Stimulated activated naive CD4-positive, alpha-beta T cell treated with Interleukin-2 at 50 U/mL for 16 hours (primary cell): ENCODE measurements at places on chromosomes 13 and 19.

DNA sequence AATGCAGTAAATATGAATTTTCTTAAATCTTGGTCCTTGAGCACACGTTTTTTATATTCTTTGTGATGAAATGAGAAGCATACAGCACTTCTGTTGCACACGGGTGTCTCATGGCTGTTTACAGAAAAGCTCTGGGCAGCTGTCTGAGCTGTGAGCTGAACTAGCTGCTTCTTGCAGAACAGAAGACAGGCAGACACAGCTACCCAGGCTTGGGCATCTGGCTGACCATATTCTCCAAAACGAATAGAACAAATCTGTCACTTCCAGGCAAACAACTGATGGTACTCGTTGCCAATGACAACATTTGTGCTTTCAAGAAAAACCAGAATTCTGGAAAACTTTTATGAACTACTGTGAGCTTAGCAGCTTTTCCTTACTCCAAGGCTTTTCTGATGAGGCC, 16.2 kb downstream of the PCID2 start:
- no peak for DNase-seq

- no peak for DNase-seq
These were observed 61.4 kb upstream of the SLITRK1 start for GRCh38 chr13:83943530-83944279.

- no peak for DNase-seq
These were observed 36.5 kb upstream of the TSHZ3 start for GRCh38 chr19:31385744-31386143.

- DNase-seq = no peak
These were observed 96.3 kb downstream of the DACH1 start for GRCh38 chr13:71770710-71771109.

DNA sequence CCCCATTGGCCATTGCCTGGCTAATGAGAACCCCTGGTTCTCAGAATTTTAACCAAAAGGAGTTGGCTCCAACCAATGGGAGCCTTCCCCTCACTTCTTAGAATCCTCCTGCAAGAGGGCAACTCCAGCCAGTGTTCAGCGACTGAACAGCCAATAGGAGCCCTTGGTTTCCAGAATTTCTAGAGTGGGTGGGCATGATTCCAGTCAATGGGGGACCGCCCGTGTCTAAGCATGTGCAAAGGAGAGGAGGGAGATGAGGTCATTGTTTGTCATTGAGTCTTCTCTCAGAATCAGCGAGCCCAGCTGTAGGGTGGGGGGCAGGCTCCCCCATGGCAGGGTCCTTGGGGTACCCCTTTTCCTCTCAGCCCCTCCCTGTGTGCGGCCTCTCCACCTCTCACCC, 9.5 kb upstream of the SWSAP1 start:
- no peak for DNase-seq

- no peak for DNase-seq
These were observed 28.9 kb downstream of the KCTD15 start for GRCh38 chr19:33825556-33825955.

DNA sequence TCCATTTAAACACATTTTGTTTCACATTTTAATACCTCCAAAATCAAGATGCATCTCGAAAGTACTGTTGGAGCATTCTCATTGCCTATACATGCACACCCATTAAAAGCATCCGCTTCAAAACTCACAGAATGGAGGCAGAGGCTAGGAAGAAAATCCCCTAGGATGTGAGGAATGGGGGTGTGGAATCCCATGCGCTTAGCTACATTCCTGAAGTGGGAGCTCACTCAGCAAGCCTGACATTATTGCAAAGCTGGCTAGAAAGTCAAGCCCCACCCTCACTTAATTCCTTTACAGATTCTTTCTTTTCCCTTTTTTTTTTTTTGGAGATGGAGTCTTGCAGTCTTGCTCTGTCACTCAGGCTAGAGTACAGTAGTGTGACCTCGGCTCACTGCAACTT, 4.6 kb upstream of the FAM32A start:
- no peak for DNase-seq

DNA sequence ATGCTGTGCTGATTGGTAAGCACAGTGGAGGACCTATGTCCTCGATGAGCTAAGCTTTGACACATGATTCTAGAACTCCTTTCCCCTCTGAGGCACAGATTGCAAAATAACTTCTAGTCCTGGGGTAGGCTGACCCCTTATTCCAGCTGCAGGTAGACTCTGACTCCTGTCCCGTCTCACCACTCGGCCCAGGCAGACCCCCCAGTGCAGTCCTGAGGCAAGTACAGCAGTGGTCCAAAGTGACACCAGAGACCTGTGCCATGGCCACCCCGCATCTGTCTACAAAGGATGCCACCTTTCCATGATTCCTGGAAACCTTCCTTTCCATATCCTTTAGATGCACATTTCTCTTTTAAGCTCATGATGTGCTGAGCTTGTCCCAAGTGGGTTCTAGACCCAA, 482.5 kb downstream of the ZNF536 start:
- DNase-seq = no peak

GRCh38 chr19:29491995-29492577, 33.7 kb upstream of the VSTM2B start:
- no peak for DNase-seq

DNA sequence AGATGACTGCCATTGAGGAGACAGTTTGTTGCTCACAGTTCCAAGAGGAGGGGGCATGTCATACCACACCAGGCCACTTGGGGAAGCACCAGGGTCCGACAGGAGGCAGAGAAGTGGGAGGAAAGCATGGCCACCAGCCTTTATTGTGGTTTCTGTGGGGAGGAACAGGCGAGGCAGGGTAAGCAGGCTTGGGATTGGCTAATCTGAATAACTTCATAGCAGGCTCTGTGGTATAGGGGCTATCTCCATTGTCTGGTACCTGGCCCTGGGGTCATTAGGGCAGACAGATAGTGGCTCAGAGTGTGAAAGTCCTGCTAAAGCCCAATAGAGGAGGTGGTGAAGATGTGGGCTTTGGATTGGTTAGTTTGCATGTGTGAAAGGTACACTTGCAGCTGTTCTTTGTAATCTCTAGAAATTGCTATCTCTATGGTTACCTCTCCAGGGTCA, 35.5 kb downstream of the CBY2 start:
- DNase-seq = no peak

GRCh38 chr19:2186071-2186846, 22.5 kb downstream of the DOT1L start:
- DNase-seq = no peak

DNA sequence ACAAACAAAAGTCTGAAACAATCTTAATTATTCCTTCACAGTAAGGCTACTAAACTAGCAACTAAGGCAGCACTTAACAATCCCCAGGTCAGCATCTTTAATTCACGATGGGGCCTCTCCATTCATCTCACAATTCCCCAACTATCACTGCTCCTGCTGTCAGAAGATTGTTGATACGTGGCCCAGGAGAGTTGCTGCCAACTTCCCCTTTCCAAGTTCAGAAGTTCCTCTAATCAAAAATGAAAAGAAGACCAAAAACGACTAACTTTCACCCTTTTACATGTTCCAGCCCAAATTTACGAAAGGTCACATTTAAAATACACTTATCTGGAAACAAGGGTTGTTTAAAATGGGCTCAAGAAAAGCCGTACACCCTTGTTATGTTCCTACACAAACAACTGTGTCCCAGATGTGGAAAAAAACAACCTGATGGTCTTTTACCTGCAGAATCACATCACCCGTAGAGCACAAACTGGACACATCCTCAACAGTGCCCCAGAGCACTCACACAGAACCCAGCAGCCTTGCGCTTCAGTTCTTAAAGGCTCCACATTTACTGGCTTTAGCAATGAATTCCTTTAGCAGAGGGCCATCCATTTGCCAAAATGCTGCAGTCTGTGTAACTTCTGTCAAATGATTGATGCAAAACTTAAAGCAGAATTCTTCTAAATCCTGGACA, 38.0 kb downstream of the PHF11 start:
- DNase-seq = no peak

DNA sequence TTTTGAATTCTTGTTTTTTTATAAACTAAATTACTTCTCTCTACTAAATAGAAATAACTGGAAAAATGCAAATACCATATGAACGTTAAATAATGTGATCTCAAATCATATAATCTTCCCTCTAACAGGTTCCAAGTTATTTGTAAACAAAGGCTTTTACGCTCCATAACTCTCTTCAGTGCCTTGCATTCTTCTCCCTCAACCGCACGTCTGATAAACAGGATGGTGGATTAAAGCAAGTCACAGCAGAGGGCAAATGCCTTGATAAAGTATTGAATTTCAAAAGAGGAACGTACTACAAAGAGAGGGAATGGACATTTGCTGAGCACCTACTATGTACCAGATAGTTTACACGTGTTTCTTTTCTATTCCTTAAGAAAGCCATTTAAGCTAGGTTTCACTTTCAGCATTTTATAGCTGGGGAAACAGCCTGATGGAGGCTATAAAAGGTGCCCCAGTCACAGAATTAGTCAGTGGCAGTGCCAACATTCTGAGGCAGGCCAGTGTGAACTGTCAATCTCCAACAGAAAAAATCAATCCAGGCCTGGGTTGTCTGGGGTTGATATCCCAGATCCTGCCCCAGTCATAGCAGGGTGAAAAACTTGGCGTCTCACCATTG, 15.8 kb downstream of the MRPS31 start:
- DNase-seq = no peak

DNA sequence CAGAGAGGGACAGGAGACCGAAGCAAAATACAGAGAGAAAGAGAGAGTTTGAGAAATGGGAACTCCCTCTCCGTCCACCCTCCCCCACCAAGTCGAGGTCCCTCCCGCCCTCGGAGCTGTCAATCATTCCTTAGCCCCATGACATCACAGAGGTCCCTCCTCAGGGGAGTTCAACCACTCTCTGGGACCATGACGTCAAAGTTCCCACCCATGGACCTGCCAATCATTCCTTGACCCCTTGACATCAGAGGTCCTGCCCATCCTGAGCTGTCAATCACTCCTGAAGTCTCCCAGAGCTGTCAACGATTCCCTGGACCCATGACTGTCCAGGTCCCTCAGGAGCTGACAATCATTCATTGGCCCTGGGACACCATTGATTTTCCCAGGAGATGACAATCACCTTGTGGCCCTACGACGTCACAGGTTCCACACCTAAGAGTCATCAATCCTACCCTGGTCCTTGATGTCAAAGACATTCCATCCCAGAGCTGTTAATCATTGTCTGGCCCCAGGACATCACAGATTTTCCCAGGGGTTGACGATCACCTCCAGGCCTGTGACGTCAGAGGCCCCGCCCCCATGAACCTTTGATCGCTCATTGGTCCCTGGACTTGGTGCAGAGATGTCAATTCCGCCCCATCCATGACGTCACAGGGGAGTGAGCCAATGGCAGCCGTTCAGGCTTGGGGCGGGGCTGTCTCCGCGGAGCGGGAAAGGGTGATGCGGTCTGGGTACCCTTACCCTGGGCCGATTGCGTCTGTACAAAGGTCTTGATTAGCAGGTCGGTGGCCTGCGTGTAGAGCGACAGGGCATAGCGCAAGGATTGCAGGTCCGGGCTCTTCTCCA, 61.7 kb downstream of the COLGALT1 start:
- DNase-seq = peak; percentile 1

- DNase-seq = no peak
These were observed 4.3 kb downstream of the DOT1L start for GRCh38 chr19:2167896-2168618.

- no peak for DNase-seq
These were observed 64.6 kb upstream of the KL start for GRCh38 chr13:32951580-32951979.

DNA sequence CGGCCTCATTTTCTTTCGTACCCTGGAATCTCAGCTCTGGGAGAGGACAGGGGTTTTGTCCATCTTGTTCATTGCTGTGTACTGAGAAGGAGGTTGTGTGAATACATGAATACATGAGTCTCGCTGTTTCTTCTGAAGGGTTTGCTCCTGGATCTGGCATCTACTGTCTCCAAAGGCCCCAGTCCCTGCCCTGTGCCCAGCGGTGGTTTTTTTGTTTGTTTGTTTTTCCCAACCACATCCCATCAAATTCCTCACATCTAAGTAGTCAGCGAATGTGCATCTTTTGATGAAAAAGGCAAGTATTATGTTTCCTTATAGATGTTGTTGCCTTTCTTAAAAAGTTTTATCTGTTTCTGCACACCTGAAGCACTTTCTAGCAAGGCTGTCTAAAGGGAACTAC, 12.5 kb downstream of the DCAF15 start:
- no peak for DNase-seq

DNA sequence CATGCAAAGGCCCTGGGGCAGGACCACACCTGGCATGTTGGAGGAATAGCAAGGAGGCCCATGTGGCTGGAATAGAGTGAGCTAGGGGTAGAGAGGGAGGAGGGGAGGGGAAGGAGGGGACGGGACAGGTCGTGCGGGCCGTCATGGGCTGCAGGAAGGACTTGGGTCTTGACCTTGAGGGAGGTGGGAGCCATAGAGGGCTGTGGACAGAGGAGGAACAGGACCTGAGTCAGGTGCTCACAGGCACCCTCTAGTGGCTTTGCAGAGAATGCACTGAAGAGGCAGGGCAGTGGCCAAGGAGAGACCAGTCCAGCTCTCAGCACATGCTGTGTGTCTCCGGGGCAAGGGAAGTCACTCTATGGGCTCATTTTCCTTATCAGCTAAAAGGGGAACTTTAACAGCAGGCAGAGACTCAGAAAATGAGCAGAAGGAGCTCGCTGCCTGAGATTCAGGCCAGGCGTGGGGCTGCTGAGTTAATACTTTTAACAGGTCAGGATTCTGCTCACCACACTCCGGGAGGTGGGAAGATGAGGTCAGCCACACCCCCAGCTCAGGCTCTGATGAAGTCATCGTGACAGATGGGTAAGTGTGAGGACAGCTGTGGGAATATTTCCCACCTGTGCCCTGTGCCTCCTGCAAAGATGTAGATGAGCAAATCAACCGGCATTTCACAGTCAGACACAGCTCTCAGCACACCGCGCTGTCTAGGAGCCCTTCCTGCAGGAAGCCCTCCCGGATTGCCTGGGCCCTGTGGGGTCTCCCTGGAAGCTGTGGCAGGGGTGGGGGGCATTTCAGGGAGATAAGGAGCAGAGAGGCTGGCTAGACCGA, 6.0 kb upstream of the TNFAIP8L1 start:
- peak; percentile 11 for DNase-seq

GRCh38 chr19:6021878-6022569, 44.1 kb upstream of the RANBP3 start:
- DNase-seq = peak; percentile 70

- no peak for DNase-seq
These were observed 174.9 kb downstream of the B3GLCT start for GRCh38 chr13:31374682-31375081.

DNA sequence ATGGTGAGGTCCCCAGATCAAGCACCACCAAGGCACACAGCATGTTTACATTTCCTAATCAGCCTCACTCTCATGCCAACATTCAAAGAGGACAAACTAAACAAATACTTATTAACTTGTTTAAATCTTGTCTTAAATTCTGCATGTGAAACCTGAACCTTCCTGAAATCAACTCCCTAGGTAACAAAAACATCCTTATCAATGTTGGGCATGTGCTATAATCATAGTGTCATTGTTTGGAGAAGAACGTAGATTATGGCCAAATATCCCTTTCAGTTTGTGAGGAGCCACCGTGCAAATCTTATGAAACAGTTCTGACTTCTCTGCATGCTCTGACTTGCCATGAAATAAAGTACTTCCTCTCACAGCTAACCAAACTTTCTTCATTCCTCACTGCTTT, 123.8 kb downstream of the NDFIP2 start:
- no peak for DNase-seq

GRCh38 chr19:1591421-1592023, 1.1 kb downstream of the MBD3 start:
- DNase-seq = no peak
